ENCODE measurements at places on chromosomes 1 and 21.
A peak's percentile ranks its signal among the peaks of the same experiment; 100 is the strongest.

DNA sequence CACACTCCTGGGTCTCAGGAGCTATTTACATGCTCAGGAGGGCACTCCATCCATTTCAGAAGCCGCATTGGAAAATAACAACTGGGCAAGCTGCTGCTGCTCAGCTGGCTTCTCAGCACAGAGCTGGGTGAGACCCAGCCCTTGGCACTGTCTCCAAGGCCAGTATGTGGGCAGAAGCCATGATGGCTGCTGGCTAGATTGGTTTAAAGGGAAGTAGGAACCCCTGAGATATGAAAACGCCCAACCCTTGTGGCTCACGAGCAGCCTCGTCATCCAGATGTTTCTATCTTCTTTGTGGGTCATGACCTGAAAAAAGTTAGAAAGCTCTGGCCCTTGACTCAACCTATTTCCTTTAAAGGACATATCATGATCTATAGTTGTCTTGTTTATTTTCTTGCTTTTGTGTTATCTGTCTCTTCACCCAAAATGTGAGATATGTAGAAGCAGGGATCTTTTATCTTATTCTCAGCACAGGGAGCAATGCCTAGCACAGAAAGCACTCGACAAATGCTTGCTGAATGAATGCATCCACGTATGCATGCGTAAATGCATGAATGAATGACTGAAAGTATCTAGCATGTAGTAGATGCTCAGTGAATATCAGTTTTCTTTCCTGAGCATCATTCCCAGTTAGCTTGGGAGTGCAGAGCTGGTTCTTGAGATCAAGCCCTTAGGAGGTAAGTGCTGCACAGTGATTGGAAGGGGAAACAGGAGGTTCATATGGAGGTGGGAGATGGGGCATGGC is 11.6 kb downstream of the MYBPH start:
- no peak for DNase-seq

GRCh38 chr21:27448960-27449359 is 482.1 kb upstream of the ADAMTS5 start:
- no peak for DNase-seq

GRCh38 chr1:71817028-71817427 is 465.3 kb downstream of the NEGR1 start:
- no peak for DNase-seq

DNA sequence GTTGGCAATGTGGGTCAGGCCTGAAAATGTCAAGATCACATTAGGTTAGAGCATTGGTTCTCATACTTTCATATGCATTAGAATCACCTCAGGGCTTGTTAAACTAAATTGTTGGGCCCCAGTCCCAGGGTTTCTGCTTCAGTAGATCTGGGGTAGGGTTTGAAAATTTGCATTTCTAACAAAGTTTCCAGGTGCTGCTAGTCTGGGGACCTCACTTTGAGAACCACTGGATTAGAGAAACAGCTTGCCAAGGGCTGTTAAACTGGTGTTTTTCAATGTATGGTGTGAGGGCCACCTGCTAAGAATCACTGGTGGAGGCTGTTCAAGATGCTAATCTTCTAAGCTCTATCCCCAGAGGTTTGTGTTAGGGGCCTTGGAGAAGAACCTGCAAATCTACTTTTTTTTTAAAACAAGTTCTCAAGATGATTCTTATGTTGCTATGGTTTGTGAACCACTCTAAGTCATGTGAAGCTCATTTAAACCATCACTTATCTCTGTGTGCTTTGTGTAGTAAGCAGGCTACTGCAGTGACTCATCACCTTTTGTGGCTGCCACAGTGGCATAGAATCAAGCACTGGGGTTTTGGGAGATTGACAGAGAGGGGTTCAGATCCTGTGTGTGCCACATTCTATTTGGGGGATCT is 152.2 kb downstream of the S1PR1 start:
- DNase-seq: no peak

- peak; percentile 4 for DNase-seq
Observed at GRCh38 chr1:30085811-30086770, 637.3 kb downstream of the MATN1 start.

- DNase-seq: no peak
Observed at GRCh38 chr1:86753700-86754099, 49.3 kb downstream of the SH3GLB1 start.

- DNase-seq: no peak
Observed at GRCh38 chr1:33610391-33610790, 137.9 kb downstream of the ZSCAN20 start.

DNA sequence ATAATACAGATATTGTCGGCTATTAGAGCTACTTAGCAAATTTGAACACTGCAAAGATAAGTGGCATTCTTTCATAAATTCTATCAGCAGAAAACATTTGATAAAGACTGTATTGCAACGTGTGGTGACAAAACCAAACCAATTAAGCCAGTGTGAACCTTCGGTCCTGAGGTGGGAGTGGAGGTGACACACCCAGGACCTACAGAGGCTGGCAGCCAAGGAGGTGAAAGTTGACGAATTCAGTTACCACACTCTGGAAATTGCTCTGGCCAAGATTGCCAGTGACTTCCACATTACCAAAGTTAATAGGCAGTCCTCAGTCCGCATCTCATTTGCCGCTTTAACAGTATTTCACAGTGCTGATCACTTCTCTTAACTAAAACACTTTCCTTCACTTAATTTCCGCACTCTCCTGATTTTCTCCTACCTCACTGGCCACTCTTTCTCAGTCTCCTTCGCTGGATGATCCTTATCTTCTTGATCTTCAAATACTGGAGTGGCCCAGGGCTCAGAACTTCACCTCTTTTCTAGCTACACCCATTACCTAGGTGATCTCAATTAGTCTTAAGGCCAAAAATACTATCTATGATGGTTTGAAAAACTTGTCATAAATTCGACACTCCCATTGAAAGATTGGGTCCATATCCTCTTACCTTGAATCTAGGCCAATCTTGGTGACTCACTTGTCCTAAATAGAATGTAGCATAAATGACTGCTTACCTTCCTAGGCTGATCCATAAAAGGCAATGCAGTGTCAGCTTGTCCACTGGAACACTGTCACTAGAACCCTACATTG is 5.1 kb upstream of the CDC42BPA start:
- no peak for DNase-seq

DNA sequence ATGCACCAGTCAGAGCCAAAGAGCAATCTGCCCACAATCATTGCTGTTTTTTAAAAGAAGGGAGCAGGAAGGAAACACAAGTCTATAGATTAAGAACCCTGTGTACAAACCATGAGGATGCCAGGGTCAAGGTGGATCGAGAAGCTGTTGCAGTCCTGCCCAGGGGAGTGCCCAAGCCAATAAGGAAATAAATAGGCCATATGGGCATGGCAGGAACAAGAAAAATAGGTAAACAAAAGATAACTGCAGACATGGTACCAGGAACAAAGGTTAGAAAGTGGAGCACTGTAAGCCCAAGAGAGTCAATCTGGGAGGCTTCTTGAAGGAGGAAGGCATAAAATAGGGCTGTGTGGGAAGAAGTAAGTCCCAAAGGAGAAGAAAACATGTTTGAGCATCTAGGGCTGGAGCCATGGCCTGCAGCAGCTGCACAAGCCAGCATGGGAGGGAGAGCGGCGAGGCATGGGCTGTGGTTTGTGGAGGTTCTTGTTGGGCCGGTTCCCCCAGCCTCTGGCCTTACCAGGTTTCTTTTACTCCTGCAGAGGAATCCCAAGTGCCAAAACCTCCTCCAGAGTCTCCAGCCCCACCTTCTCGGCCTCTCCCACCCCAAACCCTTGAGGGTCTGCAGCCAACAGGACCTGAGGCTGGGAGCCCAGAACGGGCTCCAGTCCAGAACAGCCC is 13.6 kb downstream of the INAVA start:
- no peak for DNase-seq

DNA sequence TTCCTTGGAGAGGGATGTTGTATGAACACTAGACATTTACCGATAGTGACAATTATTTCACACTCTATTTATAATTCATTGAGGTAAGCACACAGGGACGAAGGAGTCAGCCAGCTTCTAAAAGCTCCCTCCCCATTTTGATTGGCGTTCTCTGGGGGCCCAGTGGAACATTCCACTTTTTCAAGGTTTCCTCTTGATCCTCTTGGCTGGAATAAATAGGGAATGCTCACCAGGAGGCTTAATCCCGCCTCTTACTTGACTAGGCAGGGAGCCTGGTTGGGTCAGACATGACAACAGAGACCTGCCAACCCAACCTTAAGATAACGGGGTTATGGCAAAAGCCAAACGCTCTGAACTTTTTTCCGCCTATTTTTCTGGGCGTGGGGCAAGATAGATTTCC is 974 bp downstream of the ACTN2 start:
- no peak for DNase-seq

GRCh38 chr1:91789273-91789997 is 96.5 kb downstream of the TGFBR3 start:
- DNase-seq: no peak

GRCh38 chr21:14684071-14684470 is 138.0 kb upstream of the SAMSN1 start:
- DNase-seq: no peak

GRCh38 chr1:119660253-119661083 is 12.4 kb upstream of the ZNF697 start:
- DNase-seq: no peak

DNA sequence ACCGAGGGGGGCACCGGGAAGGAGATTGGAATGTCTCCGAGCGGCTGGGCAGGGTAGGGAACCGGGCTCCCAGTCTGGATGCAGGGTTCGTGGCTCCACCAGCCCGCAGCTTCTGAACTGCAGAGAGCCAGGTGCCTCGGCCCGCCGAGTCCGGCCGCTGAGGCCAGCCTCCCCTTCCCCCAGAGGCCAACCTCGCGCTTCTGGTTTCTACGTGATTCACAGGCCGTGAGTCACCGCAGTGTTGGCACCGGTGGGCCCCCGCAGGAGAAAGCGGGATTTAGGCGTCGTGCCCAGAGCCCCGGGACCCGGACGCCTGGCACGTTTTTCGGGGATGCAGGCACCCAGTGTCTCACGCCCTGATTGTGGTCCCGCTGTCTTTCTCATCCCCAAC is 458 bp downstream of the CRABP2 start:
- no peak for DNase-seq

DNA sequence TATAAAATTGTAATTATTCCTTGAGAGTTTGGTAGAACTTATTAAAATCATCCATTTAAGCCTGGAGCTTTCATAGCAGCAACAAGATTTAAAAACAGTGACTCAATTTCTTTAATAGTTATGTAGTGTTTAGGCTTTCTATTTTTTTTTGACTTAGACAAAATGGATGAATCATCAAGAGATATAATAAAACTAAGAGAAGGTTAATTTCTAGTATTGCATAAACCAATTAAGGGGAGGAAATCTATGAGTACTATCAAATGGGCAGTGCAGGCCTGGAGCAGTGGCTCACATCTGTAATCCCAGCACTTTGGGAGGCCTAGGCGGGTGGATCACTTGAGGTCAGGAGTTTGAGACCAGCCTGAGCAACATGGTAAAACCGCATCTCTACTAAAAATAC is 416.3 kb upstream of the USP24 start:
- no peak for DNase-seq

- no peak for DNase-seq
Observed at GRCh38 chr1:217096200-217096599, 373.0 kb upstream of the ESRRG start.

GRCh38 chr1:19042675-19043578 is 86.5 kb upstream of the IFFO2 start:
- no peak for DNase-seq

DNA sequence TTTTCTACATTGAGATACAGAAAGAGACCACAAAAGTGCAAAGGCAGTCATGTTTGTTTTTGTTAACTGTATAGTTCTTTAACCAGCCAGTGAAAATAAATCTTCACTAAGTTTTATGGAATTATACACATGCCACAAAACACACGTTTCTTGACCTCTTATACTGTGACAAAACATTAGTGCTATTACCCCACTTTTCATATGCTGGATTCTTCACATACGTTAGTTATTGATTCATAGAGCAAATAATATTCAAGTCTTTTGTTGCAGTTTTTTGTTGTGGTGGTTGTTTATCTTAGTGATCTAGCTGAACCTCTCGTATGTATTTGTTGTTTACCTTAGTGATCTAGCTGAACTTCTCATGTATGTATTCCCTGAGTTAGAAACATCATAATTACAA is 28.0 kb downstream of the LYPLAL1 start:
- DNase-seq: no peak

DNA sequence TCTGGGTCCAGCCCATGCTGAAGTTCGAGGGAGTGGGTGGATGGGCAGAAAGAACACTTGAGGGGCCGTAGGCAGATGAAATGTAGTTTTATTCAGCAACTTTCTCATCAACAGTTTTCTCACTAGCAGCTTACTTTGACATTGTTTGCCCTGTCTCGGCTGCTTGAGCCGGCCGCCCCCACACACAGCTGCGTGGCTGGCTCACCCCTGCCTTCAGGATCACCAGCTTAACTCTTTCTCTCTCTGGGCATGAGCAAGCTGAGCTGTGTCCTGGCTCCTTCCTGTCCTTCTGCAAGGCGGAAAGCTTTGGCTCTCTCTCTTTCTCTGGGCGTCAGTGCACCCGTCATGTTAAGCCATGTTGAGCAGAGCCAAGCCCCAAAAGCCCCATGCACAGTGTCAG is 104.4 kb upstream of the GNG12 start:
- DNase-seq: no peak

DNA sequence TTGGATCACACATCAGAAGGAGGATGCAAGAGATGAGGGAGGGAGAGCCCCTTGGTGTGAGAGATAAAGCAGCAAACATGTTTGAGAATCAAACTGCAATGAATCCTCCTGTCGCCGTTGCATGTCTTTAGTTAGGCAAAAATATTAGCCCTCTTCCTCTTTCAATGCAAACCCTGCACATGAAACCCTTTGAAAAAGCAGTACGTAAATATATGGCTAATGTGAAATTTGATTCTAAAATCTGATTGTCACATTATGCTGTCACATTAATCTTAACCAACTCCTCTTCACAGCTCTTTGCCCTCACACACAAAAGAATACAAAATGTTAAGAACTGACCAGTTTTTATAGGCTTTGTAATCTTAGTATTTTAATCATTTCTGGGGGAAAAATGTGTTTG is 63.4 kb downstream of the WDR64 start:
- DNase-seq: no peak

GRCh38 chr21:16420031-16420724 is 690.4 kb downstream of the USP25 start:
- no peak for DNase-seq

DNA sequence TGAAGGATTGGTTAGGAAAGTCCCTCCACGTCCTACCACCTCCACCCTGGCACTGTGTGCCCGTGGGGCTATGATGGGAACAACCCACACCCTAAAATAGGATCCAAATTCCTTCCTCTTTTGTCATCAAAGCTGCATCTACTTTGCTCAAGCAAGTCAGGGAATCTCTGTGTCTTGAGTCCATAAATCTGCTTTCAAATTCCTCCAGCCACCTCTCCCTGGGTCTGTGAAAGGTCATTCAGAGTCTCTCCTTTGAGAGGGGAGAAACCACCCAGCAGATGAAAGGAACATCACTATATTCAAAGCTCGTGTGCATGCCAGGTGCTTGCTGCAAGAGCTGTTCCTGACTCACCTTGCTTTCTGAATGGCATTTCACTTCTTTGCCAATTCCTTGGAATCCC is 243.6 kb downstream of the TM2D1 start:
- DNase-seq: no peak

All from activated CD4-positive, alpha-beta T cell treated with anti-CD3 and anti-CD28 coated beads, Interleukin-2, amount 50 U/mL, for 24 hours (primary cell).